Neural progenitor cell (in vitro differentiated cells): ENCODE measurements at places on chromosomes 12 and 14. TPM values are rescaled to one million over a fixed set of nuclear protein-coding genes. Genes with fewer than 3 reads are reported as not detected.

DNA sequence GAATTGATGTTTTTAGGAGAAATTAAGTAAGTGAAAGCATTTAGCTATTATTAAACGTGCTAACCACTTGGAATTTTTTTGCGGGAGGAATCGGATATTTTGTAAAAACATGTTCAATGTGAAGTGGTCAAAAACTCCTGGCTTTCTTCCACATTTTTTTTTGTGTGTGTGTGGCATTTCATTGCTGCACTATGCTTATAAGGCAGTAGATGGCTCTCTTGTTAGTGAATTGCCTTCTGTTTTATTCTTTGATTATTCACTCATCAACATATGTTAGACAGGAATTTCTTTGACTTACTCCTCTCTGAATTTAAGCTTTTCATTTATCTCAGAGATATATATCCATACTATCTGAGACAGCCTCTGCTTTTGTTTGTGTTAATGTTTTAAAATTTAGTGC is 71.3 kb downstream of the DERA start:
- no peak for DNase-seq

GRCh38 chr12:34404377-34405285 is 382.3 kb downstream of the ALG10 start:
- no peak for DNase-seq

Gene LRTM2
- 0.09 TPM in 1 of 2 replicates, not detected in the other for total RNA-seq

GRCh38 chr12:79454338-79454843 is 236.4 kb downstream of the PAWR start:
- no peak for DNase-seq

- DNase-seq = no peak
Observed at GRCh38 chr14:53494587-53494986, 341.5 kb upstream of the DDHD1 start.

Gene SUPT16H
- total RNA-seq = 195 and 198 TPM in 2 replicates

Gene RAP1B
- 134 and 252 TPM in 2 replicates for total RNA-seq

DNA sequence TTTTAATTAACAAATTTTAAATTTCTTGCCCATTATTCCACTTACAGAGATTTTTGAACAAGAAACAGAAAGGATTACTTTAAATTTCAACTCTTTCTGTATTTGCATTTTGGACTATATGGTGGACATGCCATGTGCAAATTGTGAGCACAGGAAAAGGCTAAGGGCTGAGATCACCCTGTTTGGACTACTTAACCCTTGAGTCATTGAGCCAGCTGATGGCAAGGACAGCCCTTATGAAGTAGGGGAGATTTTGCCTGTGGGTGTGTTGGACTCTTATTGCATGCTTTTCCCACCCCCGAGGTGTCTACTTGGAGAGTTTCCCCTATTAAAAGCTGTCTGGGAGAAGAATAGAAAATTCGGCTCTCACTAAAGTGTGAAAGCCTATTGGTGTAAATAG is 17.2 kb downstream of the DERA start:
- no peak for DNase-seq
